ENCODE measurements at places on chromosomes 1 and 21.

GRCh38 chr1:68506386-68506785 is 9.5 kb upstream of the DEPDC1 start:
- DNase-seq, result peak; percentile 13

- DNase-seq, result no peak
Observed at GRCh38 chr1:41704196-41704595, 214.5 kb downstream of the HIVEP3 start.

GRCh38 chr1:74505928-74506710 is 6.3 kb downstream of the LRRC53 start:
- DNase-seq, result no peak

DNA sequence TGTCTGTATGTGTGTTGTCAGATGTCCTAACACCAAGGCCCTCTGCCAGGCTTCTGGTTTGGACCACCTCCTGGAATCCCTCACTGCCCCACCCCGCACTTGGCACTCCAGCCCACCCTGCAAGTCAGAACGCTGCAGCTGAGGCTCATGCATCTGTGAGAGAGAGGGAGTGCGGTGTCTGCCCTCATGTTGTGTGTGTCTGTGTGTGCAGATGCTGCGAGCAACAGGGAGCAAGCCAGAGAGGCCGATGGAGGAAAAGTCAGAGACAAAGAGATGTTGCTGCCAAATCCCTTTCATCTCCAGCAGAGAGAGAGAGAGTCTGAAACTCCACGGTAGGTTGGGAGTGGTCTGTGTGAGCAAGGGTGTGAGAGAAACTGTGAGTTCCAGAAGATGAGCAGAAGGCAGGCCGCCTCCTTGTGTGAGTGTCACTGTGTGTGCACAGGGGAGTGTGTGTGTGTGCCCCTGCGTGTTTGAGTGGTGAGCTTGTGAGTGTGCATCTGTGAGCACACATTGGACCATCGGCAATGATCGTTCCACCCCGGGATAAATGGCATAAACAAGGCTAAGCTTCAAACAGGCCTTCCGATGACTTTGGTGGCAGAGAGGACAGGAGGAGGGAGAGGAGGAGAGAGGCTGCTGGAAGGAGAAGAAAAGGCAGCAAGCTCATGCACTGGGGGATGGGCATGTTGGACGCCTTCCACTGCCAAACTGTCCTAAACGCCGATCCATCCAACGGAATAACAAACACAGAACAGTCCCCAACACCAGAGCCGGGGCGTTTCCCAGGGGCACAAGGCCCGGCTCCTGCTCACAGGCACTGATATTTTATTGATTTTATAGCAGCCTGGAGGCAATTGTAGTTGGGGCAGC is 99.2 kb upstream of the GRIK3 start:
- no peak for DNase-seq

All from HT1080 (cell line).